ENCODE measurements at places on chromosomes 3 and 15.

DNA sequence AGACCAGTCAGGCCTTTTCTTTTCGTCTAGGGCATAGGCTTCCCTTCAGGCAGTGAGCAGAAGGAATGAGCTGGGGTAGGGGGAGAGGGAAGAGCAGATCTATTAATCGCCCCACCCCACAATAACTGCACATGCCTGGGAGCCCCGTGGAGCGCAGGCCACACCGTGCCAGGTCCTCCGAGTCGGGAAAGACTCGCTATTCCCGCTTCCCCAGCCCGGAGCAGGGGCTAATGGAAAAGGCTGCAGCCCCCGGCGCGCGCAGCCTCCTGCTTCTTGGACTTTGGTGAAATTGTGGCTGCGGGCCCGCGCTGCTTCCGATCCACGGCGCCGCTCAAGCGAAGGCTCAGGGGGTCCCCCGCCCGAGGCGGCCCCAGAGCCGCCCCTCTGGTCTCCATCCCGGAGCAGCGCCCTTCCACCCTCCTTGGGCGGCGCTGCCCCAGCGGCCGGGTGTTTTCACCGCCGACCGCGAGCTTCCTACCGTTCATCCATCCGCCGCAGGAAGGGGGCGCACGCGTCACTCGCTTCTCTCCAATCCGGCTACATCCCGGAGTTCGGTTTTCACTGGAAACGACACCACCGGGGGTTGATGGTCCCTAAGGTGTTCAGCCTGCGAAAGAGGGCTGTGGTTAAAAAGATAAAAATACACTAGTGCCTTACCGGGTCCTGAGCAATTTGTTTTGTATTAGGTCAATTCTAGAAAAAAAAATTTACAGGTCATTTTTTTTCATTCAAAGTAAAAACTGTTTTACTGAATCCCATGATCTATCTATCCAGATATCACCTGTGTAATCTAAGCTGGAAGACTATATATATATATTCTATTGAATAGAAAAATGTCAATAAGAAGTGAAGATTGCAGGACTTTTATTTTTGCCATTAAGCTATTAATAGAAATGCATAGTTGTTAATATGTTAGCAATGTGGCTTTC lies 4.4 kb upstream of the SYNM start:
- DNase-seq, result peak; percentile 17

GRCh38 chr3:172708921-172709773 lies 1.7 kb downstream of the NCEH1 start:
- DNase-seq, result no peak

DNA sequence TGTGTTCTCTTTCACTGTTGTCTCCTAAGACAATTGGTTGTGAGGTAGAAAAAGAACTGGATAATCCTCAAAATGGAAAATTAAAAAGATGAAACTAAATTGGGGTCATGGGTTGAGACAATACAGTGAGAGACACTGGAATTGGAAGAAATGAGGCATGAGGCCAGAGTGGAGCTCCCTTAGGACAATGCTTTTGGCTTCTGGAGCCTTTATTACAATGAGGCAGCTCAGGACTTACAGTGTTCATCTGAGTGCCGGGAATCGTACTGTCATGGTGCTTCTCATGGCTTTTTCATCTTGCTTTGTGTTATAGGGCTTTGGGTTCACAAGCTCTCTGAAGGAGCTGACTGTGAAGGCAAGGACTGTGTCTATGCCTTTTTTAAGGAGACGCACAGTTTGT lies 293.5 kb downstream of the SOX2 start:
- DNase-seq, result no peak

- no peak for DNase-seq
Measured at GRCh38 chr3:128100161-128100560, 23.5 kb downstream of the RUVBL1 start.

- DNase-seq, result no peak
Measured at GRCh38 chr3:44721231-44722102, 8.0 kb upstream of the ZNF501 start.

- DNase-seq, result no peak
Measured at GRCh38 chr3:100779480-100779879, 70.2 kb downstream of the TFG start.

GRCh38 chr3:97896547-97896946 lies 74.7 kb downstream of the CRYBG3 start:
- no peak for DNase-seq

- no peak for DNase-seq
Measured at GRCh38 chr3:32821686-32822296, 4.0 kb downstream of the TRIM71 start.

All from T-cell (primary cell).